Smooth muscle cell of trachea (primary cell): ENCODE measurements at places on chromosomes 5 and 9. TPM values are rescaled to one million over a fixed set of nuclear protein-coding genes. Genes with fewer than 3 reads are reported as not detected.

ZFR gene
- total RNA-seq = 76.1 and 84.8 TPM in 2 replicates

GABRG2 gene
- total RNA-seq = not detected in 2 replicates

LCNL1 gene
- 0.58 and 3.1 TPM in 2 replicates for total RNA-seq

IFNA13 gene
- not detected in 2 replicates for total RNA-seq

DEPDC1B gene
- 1.7 and 7.4 TPM in 2 replicates for total RNA-seq
